ENCODE measurements at places on chromosomes 11 and 22. TPM values are rescaled to one million over a fixed set of nuclear protein-coding genes. Genes with fewer than 3 reads are reported as not detected.

DNA sequence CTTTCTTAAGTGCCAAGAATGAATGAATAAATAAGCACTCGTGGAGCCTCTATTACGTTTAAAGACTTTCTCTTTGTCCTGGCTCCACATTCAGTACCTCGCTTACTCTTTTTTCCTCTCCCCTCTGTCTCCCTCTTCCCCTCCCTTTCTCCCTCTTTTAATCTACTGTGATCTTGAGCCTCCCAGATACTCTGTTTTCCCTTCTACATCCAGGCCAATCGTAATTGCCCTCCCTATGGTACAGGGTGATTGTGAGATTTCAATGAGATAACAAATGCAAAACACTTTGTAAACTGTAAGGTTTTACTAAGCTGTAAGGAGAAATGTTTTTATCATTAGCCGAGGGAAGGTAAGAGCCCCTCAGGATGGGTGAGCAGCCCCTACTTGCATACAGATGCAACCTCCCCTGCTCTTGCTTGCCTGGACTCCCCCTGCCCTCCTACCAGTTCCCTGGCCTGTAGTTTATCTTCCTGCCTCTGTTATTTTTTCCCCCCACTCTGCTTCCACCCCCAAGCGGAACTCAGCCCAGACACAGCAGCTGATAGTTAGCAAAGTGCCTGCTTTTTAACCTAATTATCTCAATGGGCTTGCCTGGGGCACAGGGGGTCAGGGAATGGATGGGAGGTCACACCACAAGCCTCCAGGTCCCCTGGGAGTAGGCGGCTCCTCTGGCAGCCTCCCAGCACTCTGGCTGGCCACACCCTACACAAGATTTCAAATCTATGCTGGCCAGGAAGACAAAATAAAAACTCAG, 76.9 kb upstream of the CADM1 start:
- H3K27ac ChIP-seq: no peak overlapping the region
- DNase-seq: no peak
- H3K4me3 ChIP-seq: no peak overlapping the region
- no peaks in the 10 kb centered on the region for H3K36me3 ChIP-seq
- no peaks in the 10 kb centered on the region for H3K4me1 ChIP-seq
- H3K27me3 ChIP-seq: no peaks in the 10 kb centered on the region

Gene HORMAD2
- not detected for total RNA-seq

Gene PKP3
- total RNA-seq: 0.40 TPM

- no peaks in the 10 kb centered on the region for H3K27me3 ChIP-seq
- DNase-seq: peak; percentile 75
- H3K36me3 ChIP-seq: peaks cover 66% of the 10 kb centered on the region
- peaks cover 61% of the 10 kb centered on the region for H3K4me1 ChIP-seq
Measured at GRCh38 chr11:57406337-57406904, 16.0 kb upstream of the PRG2 start.

GRCh38 chr22:35323305-35323704, 23.6 kb downstream of the TOM1 start:
- peaks cover 30% of the 10 kb centered on the region for H3K36me3 ChIP-seq
- no peak overlapping the region for H3K4me3 ChIP-seq
- H3K4me1 ChIP-seq: peaks cover 5% of the 10 kb centered on the region

GRCh38 chr22:39241794-39242594, 2.8 kb downstream of the PDGFB start:
- H3K27ac ChIP-seq: peak overlapping the region; percentile 88
- peaks cover 9% of the 10 kb centered on the region for H3K27me3 ChIP-seq
- peaks cover 49% of the 10 kb centered on the region for H3K4me1 ChIP-seq

Gene RIMBP3B
- total RNA-seq: 0.48 TPM

DNA sequence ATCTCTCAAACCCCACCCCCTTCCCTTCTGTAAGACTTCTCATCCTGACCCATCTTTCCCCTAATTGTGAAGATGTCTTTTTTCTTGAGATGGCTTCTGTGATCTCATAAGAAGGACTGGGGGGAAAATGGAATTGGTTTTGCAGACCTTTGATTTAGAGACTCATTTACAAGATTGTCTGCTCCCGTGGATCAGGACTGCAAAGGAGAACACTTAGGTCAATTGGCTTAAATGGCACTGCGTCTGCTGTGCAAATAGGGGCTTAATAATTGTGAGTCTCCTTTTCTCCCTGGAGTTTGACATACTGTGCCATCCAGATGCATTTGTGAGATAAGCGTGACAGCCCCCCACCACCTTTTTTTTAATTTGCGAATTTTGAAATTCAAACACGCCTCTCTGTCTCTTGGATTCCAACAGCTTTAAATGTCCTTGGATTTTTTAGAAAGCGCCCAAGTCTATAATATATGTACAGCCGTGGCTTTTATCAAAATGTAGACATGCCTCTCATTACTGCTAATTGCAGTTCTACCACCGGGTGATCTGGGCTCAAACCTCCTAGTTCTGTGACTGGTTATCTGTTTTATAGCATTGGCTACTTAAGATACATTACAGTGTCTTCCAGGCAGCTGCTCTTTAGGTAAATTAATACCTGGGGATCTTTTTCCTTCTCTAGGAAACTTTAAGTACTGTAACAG, 150.0 kb downstream of the DBX1 start:
- H3K27ac ChIP-seq: no peak overlapping the region
- H3K4me3 ChIP-seq: no peak overlapping the region
- H3K36me3 ChIP-seq: no peaks in the 10 kb centered on the region
- no peak for DNase-seq
- H3K4me1 ChIP-seq: no peaks in the 10 kb centered on the region

Gene MCAM
- total RNA-seq: 8.2 TPM

GRCh38 chr11:44752713-44753112, 26.0 kb downstream of the TSPAN18 start:
- no peaks in the 10 kb centered on the region for H3K27me3 ChIP-seq
- H3K27ac ChIP-seq: no peak overlapping the region
- no peak for DNase-seq
- no peak overlapping the region for H3K4me3 ChIP-seq

DNA sequence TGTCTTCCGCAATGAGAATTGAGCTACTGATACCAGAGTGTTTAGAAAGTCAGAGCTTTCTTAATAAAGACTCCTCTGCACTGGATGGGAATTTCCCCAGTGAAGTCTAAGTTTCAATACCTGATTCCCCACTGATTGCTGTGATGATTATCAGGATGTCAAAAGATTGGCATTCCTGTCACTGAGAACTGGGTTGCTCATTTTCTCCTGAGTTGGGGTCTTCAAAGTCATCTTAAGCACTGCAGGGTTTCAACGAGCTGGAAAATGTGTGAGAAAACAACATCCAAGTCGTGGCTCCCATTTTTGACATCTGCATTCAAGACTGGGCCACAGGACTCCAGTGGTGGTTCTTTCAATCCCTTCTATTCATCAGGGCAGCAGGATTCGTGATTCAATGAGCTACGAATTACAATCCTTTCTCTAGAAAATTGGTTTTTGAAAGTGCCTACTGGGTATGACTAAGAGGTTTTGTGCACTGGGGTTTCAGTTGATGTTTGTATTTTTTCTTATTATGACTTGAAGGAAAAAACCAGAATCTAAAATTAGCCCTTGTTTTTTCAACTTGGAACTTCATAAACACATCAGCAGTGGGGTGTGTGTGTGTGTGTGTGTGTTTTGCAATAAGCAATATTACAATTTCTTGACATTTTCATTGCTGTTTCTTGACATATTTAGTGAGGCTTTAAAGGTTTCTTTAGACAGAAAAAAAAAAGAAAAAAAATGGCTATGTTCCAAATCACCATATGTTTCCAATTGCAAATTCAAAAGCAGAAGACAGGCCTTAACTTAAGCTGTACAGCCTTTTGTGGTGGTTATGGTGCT, 233.0 kb downstream of the FAM76B start:
- no peaks in the 10 kb centered on the region for H3K36me3 ChIP-seq
- peaks cover 27% of the 10 kb centered on the region for H3K4me1 ChIP-seq
- peak; percentile 56 for DNase-seq
- peak overlapping the region; percentile 38 for H3K4me3 ChIP-seq
- H3K27me3 ChIP-seq: no peaks in the 10 kb centered on the region

DNA sequence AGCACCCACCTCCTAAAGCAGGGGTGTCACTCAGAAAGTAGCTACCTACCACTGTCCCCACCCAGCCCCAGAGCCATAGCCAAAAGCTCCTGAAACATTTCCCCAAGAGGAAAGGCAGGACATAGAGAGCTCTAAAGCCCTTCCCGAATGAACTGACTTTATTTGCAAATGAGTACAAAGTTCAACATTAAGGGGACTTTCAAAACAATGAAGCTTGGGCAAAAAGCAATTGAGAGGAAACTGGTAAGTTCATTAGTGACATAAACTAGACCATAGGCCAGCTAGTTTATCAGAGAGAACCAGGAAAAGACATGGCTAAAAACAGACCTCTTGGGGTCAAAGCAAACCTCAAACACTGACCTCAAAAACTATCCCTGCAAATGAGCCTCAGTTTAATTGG, 72.7 kb downstream of the IGLL5 start:
- no peaks in the 10 kb centered on the region for H3K4me1 ChIP-seq
- no peak overlapping the region for H3K27ac ChIP-seq
- peaks cover 20% of the 10 kb centered on the region for H3K27me3 ChIP-seq
- DNase-seq: no peak
- H3K36me3 ChIP-seq: no peaks in the 10 kb centered on the region

GRCh38 chr11:36088266-36088972, 144.6 kb downstream of the LDLRAD3 start:
- no peak for DNase-seq
- no peak overlapping the region for H3K4me3 ChIP-seq
- no peaks in the 10 kb centered on the region for H3K36me3 ChIP-seq
- H3K4me1 ChIP-seq: no peaks in the 10 kb centered on the region

Gene OR8A1
- total RNA-seq: not detected

Gene USH1C
- not detected for total RNA-seq

- no peak overlapping the region for H3K4me3 ChIP-seq
- H3K36me3 ChIP-seq: no peaks in the 10 kb centered on the region
- no peaks in the 10 kb centered on the region for H3K4me1 ChIP-seq
- DNase-seq: no peak
- H3K27ac ChIP-seq: no peak overlapping the region
- peaks cover 2% of the 10 kb centered on the region for H3K27me3 ChIP-seq
Measured at GRCh38 chr11:8290081-8290810, 26.6 kb upstream of the LMO1 start.

DNA sequence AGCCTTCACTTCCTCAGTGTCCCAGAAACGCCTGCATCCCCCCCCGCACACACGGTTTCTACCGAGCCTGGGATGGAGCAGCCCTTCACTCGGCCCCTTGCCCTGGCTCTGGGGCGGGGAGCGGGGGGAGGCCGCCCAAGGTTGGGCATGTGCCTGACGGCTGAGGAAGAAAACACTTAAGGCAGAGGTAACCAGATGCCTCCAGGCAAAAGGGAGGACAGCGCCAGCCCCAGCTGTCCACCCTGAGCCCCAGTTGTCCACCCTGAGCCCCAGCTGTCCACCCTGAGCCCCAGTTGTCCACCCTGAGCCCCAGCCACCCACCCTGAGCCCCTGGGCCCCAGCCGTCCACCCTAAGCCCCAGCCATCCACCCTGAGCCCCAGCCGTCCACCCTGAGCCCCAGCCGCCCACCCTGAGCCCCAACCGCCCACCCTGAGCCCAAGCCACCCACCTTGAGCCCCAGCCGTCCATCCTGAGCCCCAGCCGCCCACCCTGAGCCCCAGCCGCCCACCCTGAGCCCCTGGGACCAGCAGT, 3.8 kb upstream of the TTLL8 start:
- no peaks in the 10 kb centered on the region for H3K36me3 ChIP-seq
- H3K4me1 ChIP-seq: no peaks in the 10 kb centered on the region
- peaks cover 21% of the 10 kb centered on the region for H3K27me3 ChIP-seq
- no peak for DNase-seq
- no peak overlapping the region for H3K4me3 ChIP-seq
- H3K27ac ChIP-seq: no peak overlapping the region

Gene YAP1
- total RNA-seq: 0.24 TPM

- no peaks in the 10 kb centered on the region for H3K36me3 ChIP-seq
- H3K4me3 ChIP-seq: no peak overlapping the region
- peaks cover 2% of the 10 kb centered on the region for H3K27me3 ChIP-seq
- H3K27ac ChIP-seq: no peak overlapping the region
Measured at GRCh38 chr11:127864861-127865260, 722.5 kb downstream of the ETS1 start.

Gene CRYBB3
- total RNA-seq: 0.43 TPM

GRCh38 chr11:1306186-1307162, 3.0 kb downstream of the TOLLIP start:
- H3K4me1 ChIP-seq: peaks cover 48% of the 10 kb centered on the region
- H3K27ac ChIP-seq: no peak overlapping the region
- no peaks in the 10 kb centered on the region for H3K27me3 ChIP-seq
- no peaks in the 10 kb centered on the region for H3K36me3 ChIP-seq

DNA sequence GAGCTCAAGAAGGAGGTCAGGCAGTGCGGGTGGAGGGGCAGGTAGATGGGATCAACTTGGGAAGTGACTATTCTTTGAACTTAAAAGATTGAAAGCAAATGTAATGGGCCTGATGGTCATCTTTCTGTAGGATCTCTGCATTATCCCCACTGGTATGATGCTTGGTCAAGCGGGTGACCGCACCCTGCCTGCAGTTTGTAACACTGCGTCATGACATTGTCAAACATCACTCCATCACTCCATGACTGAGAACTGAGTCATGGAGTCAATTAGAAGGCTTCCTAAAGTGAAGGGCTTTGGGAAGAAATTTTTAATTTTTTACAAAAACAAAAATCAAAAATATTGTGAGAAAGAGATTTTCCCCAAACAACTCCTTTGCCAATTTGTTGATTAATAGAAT, 62.4 kb upstream of the BMAL1 start:
- peaks cover 3% of the 10 kb centered on the region for H3K4me1 ChIP-seq
- no peak overlapping the region for H3K4me3 ChIP-seq
- no peaks in the 10 kb centered on the region for H3K27me3 ChIP-seq
- H3K27ac ChIP-seq: no peak overlapping the region
- DNase-seq: no peak

Gene SGSM1
- total RNA-seq: 0.38 TPM

Gene OR5A1
- total RNA-seq: not detected

GRCh38 chr11:87114093-87114492, 76.4 kb downstream of the TMEM135 start:
- no peaks in the 10 kb centered on the region for H3K27me3 ChIP-seq
- DNase-seq: no peak

Gene CHADL
- total RNA-seq: 0.12 TPM

- peaks cover 6% of the 10 kb centered on the region for H3K27me3 ChIP-seq
- DNase-seq: no peak
- H3K36me3 ChIP-seq: no peaks in the 10 kb centered on the region
- no peak overlapping the region for H3K4me3 ChIP-seq
- no peaks in the 10 kb centered on the region for H3K4me1 ChIP-seq
Measured at GRCh38 chr11:130513132-130513531, 64.7 kb downstream of the ADAMTS15 start.

DNA sequence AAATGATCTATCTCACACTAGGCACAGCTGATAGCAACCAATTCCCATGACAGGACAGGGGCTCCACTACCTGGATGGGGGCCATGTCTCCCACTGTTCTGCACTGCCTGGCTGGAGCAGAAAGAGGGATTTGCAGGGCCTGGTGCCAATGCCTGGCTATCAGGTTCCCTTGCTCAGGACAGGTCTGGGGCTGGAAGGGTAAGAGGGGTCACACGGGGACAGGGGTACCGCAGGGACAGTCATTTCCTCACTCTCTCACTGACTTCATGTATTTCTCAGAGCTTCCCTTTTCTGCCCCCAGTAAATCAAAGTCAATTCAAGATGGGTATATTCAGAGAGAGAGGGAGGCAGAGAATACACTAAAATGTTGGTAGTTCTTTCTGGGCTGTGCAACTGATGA, 119.1 kb upstream of the CSNK2A3 start:
- no peaks in the 10 kb centered on the region for H3K4me1 ChIP-seq
- no peaks in the 10 kb centered on the region for H3K36me3 ChIP-seq
- H3K27me3 ChIP-seq: peaks cover 3% of the 10 kb centered on the region
- no peak for DNase-seq
- no peak overlapping the region for H3K4me3 ChIP-seq
